ENCODE measurements at places on chromosomes 16 and 17. TPM values are rescaled to one million over a fixed set of nuclear protein-coding genes. Genes with fewer than 3 reads are reported as not detected.

Gene GAA
- total RNA-seq: 30.1 TPM

Gene ADAMTS18
- not detected for total RNA-seq

Gene TMEM235
- total RNA-seq: not detected

Gene ENKD1
- 20.8 TPM for total RNA-seq

Gene MIEN1
- 16.2 TPM for total RNA-seq

Gene CPHXL2
- total RNA-seq: not detected

Gene DHRS13
- 2.9 TPM for total RNA-seq

Gene DBF4B
- 2.7 TPM for total RNA-seq

Gene FBF1
- total RNA-seq: 7.8 TPM

Gene KRT20
- not detected for total RNA-seq

Gene SPDYE4
- total RNA-seq: not detected

Gene NPIPA3
- 0.24 TPM for total RNA-seq

Gene PEMT
- 23.1 TPM for total RNA-seq

Gene MYL4
- total RNA-seq: not detected

Gene RTN4RL1
- 1.6 TPM for total RNA-seq

Gene KRTAP1-5
- total RNA-seq: 1.5 TPM

Gene VMO1
- total RNA-seq: not detected

Gene FAM171A2
- 4.4 TPM for total RNA-seq

Gene ABCC6
- total RNA-seq: 2.2 TPM

Gene KRTAP2-1
- total RNA-seq: not detected

Gene HOXB6
- 3.9 TPM for total RNA-seq

Gene VWA3A
- total RNA-seq: 0.32 TPM

Gene HYDIN
- total RNA-seq: 2.7 TPM

Gene CSH1
- not detected for total RNA-seq

Gene TSPOAP1
- 1.9 TPM for total RNA-seq

Gene CAVIN1
- total RNA-seq: 1,335 TPM

Gene GNAO1
- 0.12 TPM for total RNA-seq

Gene TMEM238L
- total RNA-seq: not detected

Gene CA4
- total RNA-seq: not detected

Gene BEAN1
- total RNA-seq: 3.6 TPM

Gene KRT25
- not detected for total RNA-seq

Gene FA2H
- total RNA-seq: not detected

Gene IRF8
- total RNA-seq: not detected

Gene WDR59
- total RNA-seq: 26.3 TPM

Gene ETV4
- total RNA-seq: 1.1 TPM

Gene CALB2
- 0.24 TPM for total RNA-seq

Gene DNAH17
- 0.16 TPM for total RNA-seq

Gene NXPH3
- total RNA-seq: 0.49 TPM

Gene GJD3
- 7.6 TPM for total RNA-seq

Gene MPP3
- 13.8 TPM for total RNA-seq

Gene PRR35
- 0.32 TPM for total RNA-seq

Gene TBC1D3
- not detected for total RNA-seq

Measured in hair follicle dermal papilla cell (primary cell).